Jurkat, Clone E6-1 (cell line): ENCODE measurements at places on chromosomes 16 and 17.

DNA sequence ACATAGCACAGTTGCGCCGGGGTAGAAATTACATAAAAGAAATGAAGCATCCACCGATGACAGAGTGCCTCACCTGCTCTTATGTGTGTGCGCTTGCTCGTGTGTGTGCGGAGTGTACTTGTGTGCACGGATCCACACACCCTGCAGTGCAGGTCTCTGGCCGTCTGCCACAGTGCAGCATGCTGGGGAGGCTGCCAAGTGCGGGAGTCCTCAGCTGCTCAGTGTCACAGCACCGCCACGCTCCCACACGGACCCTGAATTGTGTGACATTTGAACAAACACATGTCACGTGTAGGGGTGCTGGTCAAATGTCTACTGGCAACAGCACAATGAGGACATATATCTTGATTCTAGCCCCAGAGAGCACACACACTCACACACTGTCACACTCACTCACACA, 243.0 kb upstream of the MYOCD start:
- DNase-seq = no peak

- DNase-seq = no peak
Observed at GRCh38 chr17:57916925-57917858, 38.0 kb downstream of the CUEDC1 start.

- DNase-seq = no peak
Observed at GRCh38 chr16:76956394-76956793, 234.6 kb upstream of the MON1B start.

GRCh38 chr16:79328402-79329165, 272.0 kb downstream of the MAF start:
- no peak for DNase-seq

- no peak for DNase-seq
Observed at GRCh38 chr16:76346210-76346609, 69.0 kb downstream of the CNTNAP4 start.

GRCh38 chr16:11666103-11667055, 1.9 kb upstream of the SNN start:
- no peak for DNase-seq

GRCh38 chr17:50922107-50922506, 56.0 kb upstream of the TOB1 start:
- no peak for DNase-seq

GRCh38 chr17:67655478-67656148, 62.1 kb upstream of the NOL11 start:
- no peak for DNase-seq

DNA sequence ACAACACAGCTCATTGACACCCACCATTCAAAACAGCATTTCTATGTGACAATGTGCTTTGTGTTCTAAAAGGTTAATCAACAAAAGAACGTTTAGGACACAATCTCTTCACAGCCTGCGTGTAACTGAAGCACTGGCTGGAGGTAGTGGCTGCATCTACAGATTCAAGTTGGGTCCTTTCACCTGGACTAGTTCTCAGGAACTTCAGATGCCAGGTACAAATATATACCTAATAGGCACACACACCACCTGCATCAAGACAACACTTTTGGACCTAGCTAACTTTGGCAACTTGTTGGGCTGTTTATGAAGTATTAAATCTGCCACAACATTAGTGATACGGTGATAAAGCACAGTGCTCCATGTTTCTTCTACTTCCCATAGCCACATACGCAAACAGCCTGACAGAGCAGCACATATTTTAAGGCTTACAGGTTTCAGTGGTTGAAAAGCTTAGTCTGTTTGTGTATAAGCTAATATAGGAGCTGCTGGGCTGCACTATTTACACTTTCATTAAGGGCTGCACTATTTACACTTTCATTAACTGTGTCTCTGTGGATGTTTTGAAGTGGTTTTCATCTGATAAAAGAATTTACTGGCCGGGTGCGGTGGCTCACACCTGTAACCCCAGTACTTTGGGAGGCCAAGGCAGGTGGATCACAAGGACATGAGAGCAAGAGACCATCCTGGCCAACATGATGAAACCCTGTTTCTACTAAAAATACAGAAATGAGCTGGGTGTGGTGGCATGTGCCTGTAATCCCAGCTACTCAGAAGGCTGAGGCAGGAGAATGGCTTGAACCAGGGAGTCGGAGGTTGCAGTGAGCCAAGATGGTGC, 132.6 kb downstream of the PARN start:
- DNase-seq = no peak

- no peak for DNase-seq
Observed at GRCh38 chr17:41324180-41325075, 8.9 kb upstream of the KRTAP17-1 start.

DNA sequence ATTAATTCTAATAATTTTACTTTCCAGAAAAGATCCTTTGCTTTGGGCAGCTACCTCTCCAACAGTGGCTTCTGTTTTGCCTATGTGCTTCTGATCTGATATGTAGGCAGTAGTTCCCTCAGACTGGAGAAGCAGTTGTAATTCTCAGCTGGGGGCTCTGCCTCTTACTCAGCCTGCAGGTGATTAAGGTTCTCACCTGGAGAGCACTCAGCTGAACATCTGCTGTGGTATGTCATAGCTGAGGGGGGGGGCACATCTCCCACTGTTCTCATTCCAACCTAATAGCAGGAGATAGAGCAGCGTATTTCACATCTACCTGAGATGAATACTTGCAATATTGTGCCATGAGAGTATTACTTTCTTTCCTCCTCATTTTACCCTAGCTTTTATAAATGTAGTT, 511.9 kb upstream of the CDH8 start:
- DNase-seq = no peak

- peak; percentile 60 for DNase-seq
Observed at GRCh38 chr16:4266372-4266771, 6.5 kb downstream of the TFAP4 start.

DNA sequence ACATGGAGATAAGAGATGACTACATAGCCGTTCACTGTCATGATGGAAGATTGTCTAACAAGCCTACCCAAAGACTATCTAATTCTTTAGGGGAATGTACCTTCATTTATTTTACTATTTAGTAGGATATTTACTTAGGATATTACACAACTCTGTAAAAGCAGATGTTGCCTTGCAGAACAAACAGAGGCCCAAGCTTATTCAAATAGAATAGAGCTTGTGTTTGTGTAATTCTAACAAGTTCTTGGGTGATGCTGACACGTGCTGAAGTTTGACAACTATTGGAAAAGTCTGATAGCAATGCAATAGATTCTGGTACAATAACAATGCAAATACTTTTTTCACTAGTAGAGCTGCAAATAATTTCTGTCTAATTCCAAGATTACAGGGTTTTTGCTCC, 447.6 kb downstream of the TOX3 start:
- no peak for DNase-seq

GRCh38 chr17:30557916-30558685, 80.9 kb downstream of the GOSR1 start:
- peak; percentile 23 for DNase-seq

GRCh38 chr17:6040504-6040903, 29.7 kb upstream of the WSCD1 start:
- no peak for DNase-seq

DNA sequence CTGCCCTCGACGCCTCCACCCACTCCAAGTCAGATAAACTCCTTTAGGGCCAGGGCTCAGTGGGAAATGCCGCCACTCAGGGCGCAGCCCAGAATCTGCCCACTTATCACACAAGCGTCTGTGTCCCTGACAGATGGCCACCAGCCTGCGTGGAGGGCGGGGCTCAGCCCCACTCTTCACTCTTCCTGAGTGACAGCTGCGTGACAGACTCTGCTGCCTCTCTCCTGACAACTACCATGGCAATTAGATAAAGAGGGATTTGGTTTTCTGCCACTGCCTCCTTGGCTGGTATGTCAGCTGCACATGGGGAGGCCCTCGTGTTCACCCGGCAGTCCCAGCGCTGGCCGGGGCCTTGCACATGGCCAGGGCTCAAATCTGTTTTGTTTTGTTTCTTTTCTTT, 96.2 kb downstream of the RTN4RL1 start:
- no peak for DNase-seq

GRCh38 chr17:50559674-50560184, 786 bp upstream of the CACNA1G start:
- DNase-seq = no peak

DNA sequence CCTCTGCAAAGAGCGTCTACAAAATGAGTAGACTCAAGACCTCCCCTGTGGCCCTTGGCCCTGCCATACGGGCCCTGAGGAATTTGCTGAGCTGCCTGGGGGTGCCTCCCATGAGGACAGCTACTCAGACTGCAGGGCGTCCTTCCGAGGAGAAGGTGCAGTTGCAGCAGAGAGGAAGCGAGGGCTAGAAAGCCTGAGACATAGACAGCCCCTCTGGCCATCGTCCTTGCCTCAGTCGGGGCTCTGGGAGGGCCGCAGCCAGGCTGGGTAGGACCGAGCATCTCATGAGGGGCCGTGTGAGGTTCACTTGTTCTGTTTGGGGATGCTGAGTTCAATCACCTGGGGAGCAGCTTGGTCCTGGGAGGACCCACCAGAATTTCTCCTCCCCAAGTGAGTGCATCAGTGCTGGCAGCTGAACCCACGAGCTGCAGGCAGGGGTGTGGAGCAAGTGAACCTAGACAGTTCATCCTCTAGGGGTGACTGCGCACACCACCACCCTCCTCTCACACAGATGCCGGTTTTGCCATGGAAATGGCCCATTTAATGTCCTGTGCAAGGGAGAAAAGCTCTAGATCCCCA, 20.3 kb downstream of the RAB11FIP4 start:
- DNase-seq = no peak

DNA sequence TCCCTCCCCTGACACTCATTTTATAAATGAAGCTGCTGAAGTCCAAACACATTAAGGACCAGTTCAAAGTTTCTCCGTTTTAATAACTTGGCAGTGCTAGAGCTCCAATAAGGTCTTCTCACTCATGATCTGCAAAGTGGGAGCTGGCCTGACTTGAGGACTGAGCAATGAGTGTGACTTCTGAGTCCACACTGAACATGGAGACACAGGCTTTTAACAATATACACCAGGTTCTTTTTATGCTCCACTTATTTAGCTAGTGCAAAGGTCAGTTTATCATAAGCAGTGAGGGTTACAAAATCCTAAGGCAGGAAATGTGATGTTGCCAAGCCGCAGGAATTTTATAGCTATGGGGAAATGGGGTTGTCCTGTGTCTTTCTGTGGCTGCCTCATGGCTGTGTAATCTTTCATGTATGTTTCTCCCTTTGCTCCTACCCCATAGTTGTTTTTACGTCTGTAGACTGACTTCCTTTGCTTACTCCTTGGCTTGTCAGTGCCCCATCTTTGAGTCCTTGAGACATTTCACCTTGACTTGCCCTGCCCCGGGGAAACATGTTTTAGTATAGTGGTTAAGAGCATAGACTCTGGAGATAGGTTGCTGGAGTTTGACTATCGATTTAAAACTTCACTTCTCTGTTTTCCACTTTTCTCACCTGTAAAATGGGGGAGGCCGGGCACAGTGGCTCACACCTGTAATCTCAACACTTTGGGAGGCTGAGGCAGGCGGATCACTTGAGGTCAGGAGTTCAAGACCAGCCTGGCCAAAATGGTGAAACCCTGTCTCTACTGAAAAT, 12.2 kb upstream of the MMD start:
- no peak for DNase-seq

DNA sequence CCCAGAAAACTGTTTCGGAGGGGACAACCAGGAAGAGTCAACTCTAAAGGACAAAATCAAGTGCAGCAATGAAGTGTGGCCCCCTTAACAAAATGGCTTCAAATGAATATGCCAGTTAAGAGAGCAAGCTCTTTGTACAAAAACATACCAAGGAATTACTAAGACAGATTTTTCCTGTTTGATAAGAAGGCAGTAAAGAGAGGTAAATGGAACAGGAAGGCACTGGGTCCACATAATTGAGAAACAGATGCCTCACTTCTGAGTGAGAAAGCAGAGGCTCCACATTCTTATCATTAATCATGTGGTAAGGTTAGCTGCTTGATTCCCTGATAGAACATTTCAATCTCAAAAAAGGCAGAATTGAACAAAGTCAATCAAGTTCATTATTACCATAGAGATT, 44.9 kb downstream of the MBTD1 start:
- DNase-seq = no peak

DNA sequence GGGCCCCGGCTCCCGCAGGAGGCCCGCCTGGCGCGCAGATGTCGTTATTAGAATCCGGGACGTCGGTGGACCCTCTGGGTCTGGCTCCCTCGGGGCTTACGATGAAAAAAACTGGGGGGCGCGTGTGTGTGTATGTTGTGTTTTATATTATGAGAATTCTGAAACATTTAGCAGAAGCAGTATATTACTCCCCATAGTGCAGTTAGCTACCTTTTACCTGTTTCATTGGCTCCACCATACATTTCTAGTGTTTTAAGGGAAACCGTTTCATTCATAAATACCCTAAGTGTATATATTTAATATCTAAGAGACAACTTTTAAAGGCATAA, 486 bp upstream of the DNAJA2 start:
- no peak for DNase-seq

DNA sequence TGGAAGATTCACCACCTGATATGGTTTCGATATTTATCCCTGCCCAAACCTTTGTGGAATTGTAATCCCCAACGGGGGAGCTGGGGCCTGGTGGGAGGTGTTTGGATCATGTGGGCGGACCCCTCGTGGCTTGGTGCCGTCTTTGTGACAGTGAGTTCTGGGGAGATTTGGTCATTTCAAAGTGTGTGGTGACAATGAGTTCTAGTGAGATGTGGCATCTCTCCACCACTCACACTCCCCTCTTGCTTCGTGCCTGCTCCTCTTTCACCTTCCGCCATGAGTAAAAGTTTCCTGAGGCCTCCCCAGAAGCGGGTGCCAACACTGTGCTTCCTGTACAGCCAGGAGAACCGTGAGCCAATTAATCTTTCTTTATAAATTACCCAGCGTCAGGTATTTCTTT, 9.7 kb downstream of the CCDC57 start:
- no peak for DNase-seq

DNA sequence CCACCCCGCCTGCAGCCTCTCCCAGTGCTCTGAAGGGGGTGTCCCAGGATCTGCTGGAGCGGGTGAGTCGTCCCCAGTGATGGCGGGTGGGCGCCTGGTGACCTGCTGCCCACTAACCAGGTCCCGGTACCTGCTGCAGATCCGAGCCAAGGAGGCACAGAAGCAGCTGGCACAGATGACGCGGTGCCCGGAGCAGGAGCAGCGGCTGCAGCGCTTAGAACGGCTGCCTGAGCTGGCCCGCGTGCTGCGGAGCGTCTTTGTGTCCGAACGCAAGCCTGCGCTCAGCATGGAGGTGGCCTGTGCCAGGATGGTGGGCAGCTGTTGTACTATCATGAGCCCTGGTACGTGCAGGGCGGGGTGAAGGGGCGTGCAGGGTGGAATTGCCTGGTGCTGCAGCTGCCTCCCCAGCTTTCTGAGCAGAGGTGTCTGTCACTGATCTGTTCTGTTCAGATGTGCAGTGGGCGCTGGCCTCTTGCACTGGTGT, 3.6 kb downstream of the CDT1 start:
- no peak for DNase-seq
